Naive thymus-derived CD4-positive, alpha-beta T cell (primary cell): ENCODE measurements at places on chromosomes 1 and 21. TPM values are rescaled to one million over a fixed set of nuclear protein-coding genes. Genes with fewer than 3 reads are reported as not detected.
A peak's percentile ranks its signal among the peaks of the same experiment; 100 is the strongest.

CFHR3 gene
- total RNA-seq: not detected

SPRR4 gene
- not detected for total RNA-seq

CLEC20A gene
- total RNA-seq: not detected

DNA sequence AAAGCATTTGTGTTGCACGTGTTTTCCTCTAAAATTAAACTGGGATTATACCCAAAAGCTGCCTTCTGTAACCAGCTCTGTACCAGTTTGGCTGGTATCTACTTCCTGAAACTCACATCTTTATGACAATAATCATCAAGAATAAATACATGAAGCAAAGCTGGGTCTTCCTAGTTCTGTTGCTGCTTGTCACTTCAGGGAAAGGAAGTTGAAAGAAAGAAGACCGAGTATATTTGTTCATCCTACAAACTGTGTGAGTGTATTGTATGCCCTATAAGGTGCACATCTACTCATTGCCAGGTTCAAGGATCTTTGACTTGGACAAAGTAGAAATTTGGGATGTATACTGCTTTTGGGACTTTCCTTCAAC lies 29.1 kb upstream of the IFNGR2 start:
- H3K36me3 ChIP-seq: no peaks in the 10 kb centered on the region
- H3K27me3 ChIP-seq: peaks cover 6% of the 10 kb centered on the region
- H3K4me1 ChIP-seq: no peaks in the 10 kb centered on the region
- no peak overlapping the region for H3K4me3 ChIP-seq

- peaks cover 79% of the 10 kb centered on the region for H3K4me1 ChIP-seq
- H3K36me3 ChIP-seq: no peaks in the 10 kb centered on the region
- peak overlapping the region; percentile 5 for H3K4me3 ChIP-seq
- no peaks in the 10 kb centered on the region for H3K27me3 ChIP-seq
Measured at GRCh38 chr21:44087426-44088400, 19.5 kb upstream of the PWP2 start.

DNA sequence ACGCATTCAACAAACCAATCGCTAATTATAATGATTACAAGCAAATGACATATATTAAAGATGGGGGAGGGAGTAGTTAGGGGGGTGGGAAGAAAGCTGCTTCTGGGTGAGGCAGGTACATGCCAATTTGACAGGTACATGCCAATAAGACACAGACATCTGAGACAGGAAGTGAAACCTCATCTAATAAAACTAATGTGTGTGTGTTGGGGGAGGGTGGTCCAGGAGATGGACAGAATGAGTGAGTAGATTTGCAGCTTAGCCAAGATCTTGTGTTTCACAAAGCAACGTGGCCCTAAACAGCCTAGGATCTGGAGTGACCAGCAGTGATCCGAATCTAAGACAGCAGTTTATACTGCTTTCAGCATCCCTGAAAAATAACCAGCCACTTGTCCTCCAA lies 10.8 kb downstream of the CFAP45 start:
- DNase-seq: no peak
- H3K4me1 ChIP-seq: no peaks in the 10 kb centered on the region
- no peaks in the 10 kb centered on the region for H3K36me3 ChIP-seq
- no peak overlapping the region for H3K27ac ChIP-seq

GRCh38 chr1:204584699-204585372 lies 68.6 kb downstream of the MDM4 start:
- H3K4me3 ChIP-seq: no peak overlapping the region
- DNase-seq: no peak
- H3K27me3 ChIP-seq: no peaks in the 10 kb centered on the region
- no peaks in the 10 kb centered on the region for H3K36me3 ChIP-seq
- no peak overlapping the region for H3K27ac ChIP-seq
- peaks cover 10% of the 10 kb centered on the region for H3K4me1 ChIP-seq
